Karpas-422 (cell line): ENCODE measurements at places on chromosomes 7 and 10. TPM values are rescaled to one million over a fixed set of nuclear protein-coding genes. Genes with fewer than 3 reads are reported as not detected.

GRCh38 chr7:39353615-39354376 is 212.4 kb upstream of the YAE1 start:
- H3K27ac ChIP-seq: no peak overlapping the region
- no peaks in the 10 kb centered on the region for H3K27me3 ChIP-seq
- DNase-seq: no peak
- no peaks in the 10 kb centered on the region for H3K36me3 ChIP-seq

GRCh38 chr7:110871856-110872255 is 219.1 kb upstream of the LRRN3 start:
- no peak for DNase-seq
- no peak overlapping the region for H3K27ac ChIP-seq
- H3K4me3 ChIP-seq: no peak overlapping the region
- H3K27me3 ChIP-seq: no peaks in the 10 kb centered on the region
- no peaks in the 10 kb centered on the region for H3K36me3 ChIP-seq

GRCh38 chr7:80098795-80099194 is 35.8 kb upstream of the GNAI1 start:
- no peak overlapping the region for H3K4me3 ChIP-seq
- no peaks in the 10 kb centered on the region for H3K27me3 ChIP-seq
- no peak for DNase-seq
- no peaks in the 10 kb centered on the region for H3K4me1 ChIP-seq
- no peak overlapping the region for H3K27ac ChIP-seq

DNA sequence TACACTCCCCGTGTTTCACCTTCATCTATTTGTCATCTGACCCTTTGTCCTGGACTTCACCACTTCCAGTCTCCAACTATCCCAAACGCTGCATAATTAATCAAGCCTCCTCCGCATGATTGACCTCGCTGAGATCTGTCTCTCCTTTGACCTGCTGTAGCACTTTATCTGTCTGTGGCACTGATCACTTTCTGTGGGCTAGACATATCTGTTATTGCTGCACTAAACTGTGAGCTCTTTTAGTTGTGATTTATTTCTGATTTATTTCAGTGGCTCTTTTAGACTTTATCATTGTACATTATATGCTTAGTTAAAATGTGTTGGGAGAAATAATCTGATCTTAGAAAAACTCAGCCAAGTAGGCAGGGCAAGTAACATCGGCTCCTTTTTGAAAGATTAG is 91.9 kb upstream of the GATA3 start:
- H3K27ac ChIP-seq: no peak overlapping the region
- no peak overlapping the region for H3K4me3 ChIP-seq
- H3K27me3 ChIP-seq: no peaks in the 10 kb centered on the region

DNA sequence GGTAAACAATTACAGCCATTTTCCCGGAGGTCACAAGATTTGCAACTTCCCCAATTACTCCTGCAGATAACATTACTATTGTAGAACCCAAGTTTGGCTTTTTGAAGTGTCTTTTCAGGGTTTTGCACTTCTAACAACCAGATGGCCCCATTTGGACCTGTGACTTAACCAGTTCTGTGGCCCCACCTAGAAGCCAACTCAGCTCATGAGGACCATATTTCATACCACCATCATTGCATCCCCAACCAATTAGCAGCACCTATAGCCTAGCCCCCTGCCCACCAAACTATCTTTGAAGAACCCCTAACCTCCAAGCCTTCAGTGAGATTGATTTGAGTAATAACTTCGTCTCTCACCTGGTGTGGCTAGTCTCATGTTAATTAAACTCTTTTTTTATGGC is 51.3 kb upstream of the WDR11 start:
- H3K27ac ChIP-seq: no peak overlapping the region
- H3K4me1 ChIP-seq: no peaks in the 10 kb centered on the region
- no peak for DNase-seq
- no peaks in the 10 kb centered on the region for H3K27me3 ChIP-seq

DNA sequence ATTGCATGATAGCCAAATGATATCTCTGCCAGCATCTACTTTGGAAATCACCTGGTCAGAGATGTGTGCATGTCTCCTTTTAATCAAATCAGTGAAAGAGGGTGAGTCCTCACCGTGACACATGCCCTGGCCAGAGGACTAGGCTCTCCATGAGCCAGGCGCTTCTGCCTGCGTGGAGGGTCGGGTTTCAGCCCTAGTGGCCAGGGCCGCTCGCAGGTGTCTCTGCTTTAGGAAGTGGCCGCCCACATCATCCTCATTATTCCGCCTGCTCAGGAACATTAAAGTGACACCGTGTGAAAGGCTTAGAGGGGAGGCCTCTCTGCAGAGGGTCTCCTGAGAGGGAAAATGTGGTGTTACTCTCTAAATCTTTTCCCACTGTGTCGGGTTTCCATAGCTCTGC is 173.6 kb upstream of the PRKCQ start:
- DNase-seq: no peak
- no peaks in the 10 kb centered on the region for H3K36me3 ChIP-seq
- no peaks in the 10 kb centered on the region for H3K4me1 ChIP-seq
- no peak overlapping the region for H3K4me3 ChIP-seq
- H3K27me3 ChIP-seq: no peaks in the 10 kb centered on the region; the same call in 1 of the 2 replicates
- H3K27ac ChIP-seq: no peak overlapping the region

DNA sequence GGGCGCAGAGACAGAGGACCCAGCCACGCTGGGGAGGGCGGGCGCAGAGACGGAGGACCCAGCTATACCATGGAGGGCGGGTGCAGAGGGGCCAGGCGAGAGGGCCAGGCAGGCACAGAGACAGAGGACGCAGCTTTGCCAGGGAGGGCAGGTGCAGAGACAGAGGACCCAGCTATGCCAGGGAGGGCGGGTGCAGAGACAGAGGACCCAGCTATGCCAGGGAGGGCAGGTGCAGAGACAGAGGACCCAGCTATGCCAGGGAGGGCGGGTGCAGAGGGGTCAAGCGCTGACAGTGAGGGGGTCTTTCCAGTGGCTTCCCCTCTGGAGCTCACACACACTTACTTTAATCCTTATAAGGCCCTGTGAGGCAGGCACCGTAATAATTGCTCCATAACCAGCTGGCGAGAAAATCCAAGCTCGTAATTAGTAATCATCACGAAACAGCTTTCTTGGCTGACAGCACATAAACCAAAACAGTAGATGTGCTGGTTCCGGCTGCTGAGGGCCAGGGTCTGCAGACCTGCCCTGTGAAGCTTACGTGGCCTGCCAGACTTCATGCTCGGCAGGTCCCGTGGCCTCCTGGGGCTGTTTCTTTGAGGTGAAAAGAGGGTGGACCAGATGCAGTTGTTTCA is 137.2 kb downstream of the VIPR2 start:
- no peaks in the 10 kb centered on the region for H3K27me3 ChIP-seq
- no peak overlapping the region for H3K4me3 ChIP-seq
- no peaks in the 10 kb centered on the region for H3K4me1 ChIP-seq
- no peak for DNase-seq
- no peaks in the 10 kb centered on the region for H3K36me3 ChIP-seq
- no peak overlapping the region for H3K27ac ChIP-seq

- H3K27me3 ChIP-seq: no peaks in the 10 kb centered on the region
- H3K4me3 ChIP-seq: peak overlapping the region; percentile 95
- DNase-seq: peak; percentile 49
- no peak overlapping the region for H3K27ac ChIP-seq
Measured at GRCh38 chr7:94003446-94004023, 620 bp downstream of the BET1 start.

GRCh38 chr7:70614237-70615045 is 517.5 kb upstream of the GALNT17 start:
- H3K27me3 ChIP-seq: no peaks in the 10 kb centered on the region
- H3K36me3 ChIP-seq: no peaks in the 10 kb centered on the region
- H3K4me3 ChIP-seq: peak overlapping the region; percentile 61
- DNase-seq: peak; percentile 97
- H3K27ac ChIP-seq: peak overlapping the region; percentile 95

DNA sequence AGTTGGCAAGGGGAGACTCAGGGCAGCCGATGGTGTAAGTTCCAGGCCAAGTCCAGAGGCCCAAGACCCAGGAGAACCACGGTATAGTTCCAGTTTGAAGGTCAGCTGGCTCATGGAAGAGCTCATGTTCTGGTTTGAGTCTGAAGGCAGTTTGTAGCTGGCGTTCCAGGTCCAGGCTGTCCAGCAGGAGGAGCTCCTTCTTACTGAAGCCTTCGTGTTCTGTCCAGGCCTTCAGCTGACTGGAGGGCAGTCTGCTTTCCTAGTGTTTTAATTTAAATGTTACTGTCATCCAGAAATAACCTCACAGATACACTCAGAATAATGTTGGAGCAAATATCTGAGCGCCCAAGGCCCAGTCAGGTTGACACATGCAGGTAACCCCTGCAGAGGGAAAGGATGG is 4.2 kb downstream of the SUN1 start:
- H3K4me1 ChIP-seq: peaks cover 19% of the 10 kb centered on the region
- no peak overlapping the region for H3K27ac ChIP-seq
- peaks cover 3% of the 10 kb centered on the region; the same call in 1 of the 2 replicates for H3K36me3 ChIP-seq
- H3K27me3 ChIP-seq: no peaks in the 10 kb centered on the region
- H3K4me3 ChIP-seq: no peak overlapping the region; the same call in 1 of the 2 replicates

DNA sequence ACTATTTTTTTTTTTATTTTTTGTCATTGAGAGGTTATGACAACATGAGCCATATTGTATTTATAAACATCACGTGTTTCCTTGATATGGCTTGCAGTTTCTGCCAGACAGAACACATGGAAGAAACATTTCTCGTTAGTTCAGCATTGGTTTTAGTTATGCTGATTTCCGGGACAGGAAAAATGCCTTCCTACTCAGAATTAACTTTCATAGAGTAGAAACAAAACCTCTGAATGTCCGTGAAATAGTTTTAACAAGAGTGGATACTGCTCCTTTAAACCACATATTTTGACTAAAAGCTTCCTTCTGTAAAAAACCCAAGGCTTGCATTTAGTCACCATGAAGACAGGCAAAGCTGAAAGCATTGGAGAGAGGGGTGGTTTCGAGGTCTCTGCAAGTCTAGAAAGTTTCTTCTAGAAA is 240.4 kb downstream of the KIAA1217 start:
- DNase-seq: no peak
- no peaks in the 10 kb centered on the region for H3K27me3 ChIP-seq
- no peak overlapping the region for H3K27ac ChIP-seq
- no peaks in the 10 kb centered on the region for H3K36me3 ChIP-seq
- H3K4me1 ChIP-seq: no peaks in the 10 kb centered on the region

DNA sequence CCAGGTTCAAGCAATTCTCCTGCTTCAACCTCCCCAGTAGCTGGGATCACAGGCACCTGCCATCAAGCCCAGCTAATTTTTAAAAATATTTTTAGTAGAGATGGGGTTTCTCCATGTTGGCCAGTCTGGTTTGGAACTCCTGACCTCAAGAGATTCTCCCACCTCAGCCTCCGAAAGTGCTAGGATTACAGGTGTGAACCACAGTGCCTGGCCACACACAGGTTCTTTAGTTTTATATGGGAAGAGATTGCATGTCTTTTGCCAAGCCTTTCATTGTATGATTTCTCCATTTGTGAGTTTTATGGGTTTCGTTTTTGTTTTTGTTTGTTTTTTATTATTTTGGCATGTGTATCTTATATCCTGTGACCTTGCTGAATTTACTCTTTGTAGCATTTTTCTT is 40.9 kb downstream of the C1GALT1 start:
- no peak overlapping the region for H3K27ac ChIP-seq
- H3K27me3 ChIP-seq: no peaks in the 10 kb centered on the region
- DNase-seq: no peak
- peaks cover 37% of the 10 kb centered on the region for H3K36me3 ChIP-seq

- H3K4me3 ChIP-seq: no peak overlapping the region
- H3K36me3 ChIP-seq: no peaks in the 10 kb centered on the region
- no peak for DNase-seq
Measured at GRCh38 chr10:57218382-57218781, 857.3 kb upstream of the ZWINT start.

DNA sequence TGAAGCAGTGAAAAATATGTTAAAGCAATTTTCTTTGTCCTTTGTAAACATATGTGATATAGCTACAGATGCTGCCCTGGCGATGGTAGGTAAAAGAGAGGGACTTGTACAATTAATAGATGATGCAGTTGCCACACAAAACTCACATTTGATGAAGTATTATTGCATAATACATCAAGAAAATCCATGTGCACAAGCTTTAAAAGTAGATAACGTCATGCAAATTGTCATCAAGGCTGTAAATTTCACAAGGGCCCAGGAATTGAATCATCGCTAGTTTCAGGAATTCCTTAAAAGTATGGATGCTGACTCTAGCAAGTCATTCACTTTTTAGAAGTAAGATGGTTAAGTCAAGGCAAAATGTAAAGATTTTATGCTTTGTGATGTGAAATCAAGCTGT is 10.0 kb downstream of the CYP3A5 start:
- no peaks in the 10 kb centered on the region for H3K36me3 ChIP-seq
- H3K4me1 ChIP-seq: no peaks in the 10 kb centered on the region
- H3K4me3 ChIP-seq: no peak overlapping the region
- H3K27me3 ChIP-seq: no peaks in the 10 kb centered on the region
- H3K27ac ChIP-seq: no peak overlapping the region

- no peak for DNase-seq
- no peak overlapping the region for H3K4me3 ChIP-seq
- H3K4me1 ChIP-seq: peaks cover 10% of the 10 kb centered on the region
- no peaks in the 10 kb centered on the region for H3K36me3 ChIP-seq
Measured at GRCh38 chr7:47636081-47636432, 54.1 kb upstream of the TNS3 start.

DNA sequence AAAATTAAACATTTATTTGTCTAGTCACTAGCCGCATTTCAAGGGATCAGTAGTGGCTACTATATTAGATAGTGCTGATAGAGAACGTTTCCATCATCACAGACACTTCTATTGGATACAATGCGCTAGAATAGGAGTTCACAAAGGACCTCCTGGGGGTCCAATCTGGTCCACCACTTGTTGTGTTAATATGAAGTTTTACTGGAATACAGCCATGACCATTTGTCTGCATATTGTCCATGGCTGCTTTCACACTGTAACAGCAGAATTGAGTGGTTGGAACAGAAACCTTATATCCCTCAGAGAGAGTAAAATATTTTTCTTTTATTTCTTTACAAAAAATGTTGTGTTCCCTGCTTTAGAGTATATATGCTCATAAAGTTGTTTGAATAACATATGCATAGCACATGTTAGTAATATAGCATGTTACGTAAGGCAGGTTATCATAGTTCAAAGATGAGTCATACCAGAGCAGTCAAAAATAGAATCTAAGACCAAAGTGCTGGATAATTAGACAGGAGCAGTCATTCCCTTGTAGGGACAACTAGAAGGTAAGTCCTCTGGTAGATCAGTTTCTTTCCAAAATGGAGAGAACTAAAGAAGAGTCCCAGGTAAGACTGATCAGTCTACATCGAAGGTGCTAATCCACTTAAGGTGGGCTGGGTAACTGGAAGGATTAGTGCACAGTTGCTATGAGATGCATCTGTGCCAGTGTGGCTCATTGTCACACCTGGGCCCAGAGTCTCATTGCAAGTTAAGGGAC is 14.9 kb downstream of the BZW2 start:
- peaks cover 24% of the 10 kb centered on the region; the same call in 1 of the 2 replicates for H3K36me3 ChIP-seq
- no peak overlapping the region; the same call in 1 of the 2 replicates for H3K27ac ChIP-seq
- peaks cover 17% of the 10 kb centered on the region for H3K4me1 ChIP-seq

ITPRID1 gene
- total RNA-seq: not detected in 2 replicates

RGR gene
- not detected in 2 replicates for total RNA-seq

HMX2 gene
- not detected in 2 replicates for total RNA-seq

FOXI2 gene
- not detected in 2 replicates for total RNA-seq

SLC26A3 gene
- not detected in 2 replicates for total RNA-seq

HOXA1 gene
- 4.1 and 4.4 TPM in 2 replicates for total RNA-seq

GOLGA7B gene
- total RNA-seq: not detected in 2 replicates
